ENCODE measurements at places on chromosomes 3 and 15. TPM values are rescaled to one million over a fixed set of nuclear protein-coding genes. Genes with fewer than 3 reads are reported as not detected.

DNA sequence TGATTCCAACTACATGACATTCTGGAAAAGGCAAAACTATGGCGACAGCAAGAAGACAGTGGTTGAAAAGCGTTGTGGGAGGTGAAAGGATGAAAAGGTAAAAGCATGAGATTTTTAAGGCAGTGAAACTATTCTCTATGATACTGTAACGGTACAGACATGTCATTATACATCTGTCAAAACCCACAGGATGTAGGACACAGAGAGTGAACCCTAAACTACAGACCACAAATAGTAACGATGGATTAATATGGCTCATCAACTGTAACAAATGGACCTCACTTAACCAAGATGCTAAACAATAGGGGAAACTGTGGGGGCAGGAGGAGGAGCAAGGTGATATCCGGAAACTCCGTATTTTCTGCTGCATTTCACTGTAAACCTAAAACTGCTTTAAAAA lies 39.1 kb downstream of the MYO9A start:
- DNase-seq: no peak

GRCh38 chr3:89264037-89264560 lies 156.7 kb downstream of the EPHA3 start:
- no peak for DNase-seq

Gene EIF4E3
- total RNA-seq: 12.2 TPM

Gene ZNF770
- 31.2 TPM for total RNA-seq

Gene KCNMB3
- total RNA-seq: 1.4 TPM

Gene CLDN16
- total RNA-seq: 1.6 TPM
